ENCODE measurements at places on chromosomes 7 and 10.

GRCh38 chr10:118315629-118316028 is 26.5 kb downstream of the FAM204A start:
- DNase-seq, result no peak

- no peak for DNase-seq
Measured at GRCh38 chr7:34723866-34724490, 66.0 kb downstream of the NPSR1 start.

GRCh38 chr7:17632384-17632783 is 307.9 kb downstream of the SNX13 start:
- DNase-seq, result no peak

GRCh38 chr7:24981171-24981951 is 1.4 kb upstream of the OSBPL3 start:
- DNase-seq, result peak; percentile 6

GRCh38 chr10:71735709-71736569 is 16.4 kb upstream of the C10orf105 start:
- no peak for DNase-seq

- DNase-seq, result no peak
Measured at GRCh38 chr7:30849565-30849964, 62.1 kb upstream of the AQP1 start.

GRCh38 chr10:97676770-97677581 is 10.1 kb downstream of the AVPI1 start:
- DNase-seq, result no peak

- DNase-seq, result no peak
Measured at GRCh38 chr7:11831156-11831735, 752 bp downstream of the THSD7A start.

DNA sequence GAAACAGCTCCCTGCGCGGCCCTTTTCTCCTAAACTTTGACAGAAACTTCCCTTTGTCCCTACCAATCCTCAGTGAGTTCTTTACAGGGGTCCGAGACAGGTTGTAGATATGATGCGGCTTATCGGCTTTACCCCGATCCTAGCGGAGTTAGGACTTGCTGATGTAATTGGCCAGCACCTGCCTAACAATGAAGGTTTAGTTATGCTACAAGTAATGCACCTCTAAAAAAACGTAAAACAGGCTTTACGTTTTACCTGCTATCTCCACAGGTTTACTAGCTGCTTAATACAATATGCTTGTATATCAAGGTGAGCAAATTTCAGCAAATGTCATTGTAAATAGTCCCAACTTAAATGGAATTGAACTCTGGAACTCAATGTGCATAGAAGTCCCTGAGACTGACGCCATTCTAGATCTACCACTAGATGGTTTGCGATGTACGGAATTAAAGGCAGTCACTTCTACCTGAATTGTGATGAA is 697 bp upstream of the SNX13 start:
- no peak for DNase-seq

DNA sequence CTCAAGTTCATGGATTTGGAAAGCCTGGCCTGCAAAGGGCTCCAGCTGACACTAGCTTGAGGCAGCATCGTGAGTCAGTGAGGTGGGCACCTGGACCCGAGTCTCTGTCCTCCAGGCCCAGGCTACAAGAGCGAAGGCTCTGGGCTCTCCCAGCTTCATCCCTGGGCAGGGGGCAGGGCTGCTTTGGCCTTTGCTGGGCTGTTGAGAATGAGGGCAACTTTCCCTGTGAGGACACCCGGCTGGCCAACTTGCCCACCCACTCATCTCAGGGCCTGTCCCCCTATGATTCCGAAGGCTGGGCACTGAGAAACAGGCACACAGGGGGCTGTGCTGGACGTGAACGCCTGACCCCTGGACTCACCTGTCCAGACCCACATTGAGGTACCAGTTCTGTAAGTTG is 24.4 kb downstream of the LDB3 start:
- no peak for DNase-seq

- DNase-seq, result no peak
Measured at GRCh38 chr7:70217571-70217970, 619.3 kb downstream of the AUTS2 start.

DNA sequence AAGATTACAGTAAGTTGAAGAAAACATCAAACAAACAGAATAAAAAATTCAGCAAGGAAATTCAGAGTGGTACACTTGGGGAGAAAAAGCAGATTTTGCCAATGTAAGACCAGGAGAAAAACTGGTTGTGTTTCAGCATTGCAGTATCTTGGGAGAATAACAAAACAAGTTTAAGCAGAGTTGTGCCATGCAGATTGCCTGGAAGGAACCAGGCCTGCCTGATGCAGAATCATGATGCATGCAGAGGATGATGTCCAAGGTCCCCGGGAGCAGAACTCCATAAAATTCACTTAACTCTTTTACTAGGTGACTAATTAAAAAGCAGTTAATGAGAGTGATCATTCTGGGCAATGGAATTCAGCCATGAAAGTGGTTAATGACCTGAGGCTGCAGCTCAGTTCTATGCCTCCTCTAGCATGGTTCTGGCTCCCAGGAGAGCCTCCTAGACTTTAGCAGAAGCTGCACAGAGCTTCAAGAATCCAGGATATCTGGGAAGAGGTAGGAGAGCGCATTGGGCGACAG is 379.7 kb upstream of the C7orf33 start:
- DNase-seq, result no peak

- no peak for DNase-seq
Measured at GRCh38 chr10:112619556-112619955, 172.5 kb downstream of the VTI1A start.

- DNase-seq, result no peak
Measured at GRCh38 chr10:31023558-31023957, 8.1 kb downstream of the ZNF438 start.

GRCh38 chr10:4024027-4024426 is 239.0 kb upstream of the KLF6 start:
- DNase-seq, result no peak

DNA sequence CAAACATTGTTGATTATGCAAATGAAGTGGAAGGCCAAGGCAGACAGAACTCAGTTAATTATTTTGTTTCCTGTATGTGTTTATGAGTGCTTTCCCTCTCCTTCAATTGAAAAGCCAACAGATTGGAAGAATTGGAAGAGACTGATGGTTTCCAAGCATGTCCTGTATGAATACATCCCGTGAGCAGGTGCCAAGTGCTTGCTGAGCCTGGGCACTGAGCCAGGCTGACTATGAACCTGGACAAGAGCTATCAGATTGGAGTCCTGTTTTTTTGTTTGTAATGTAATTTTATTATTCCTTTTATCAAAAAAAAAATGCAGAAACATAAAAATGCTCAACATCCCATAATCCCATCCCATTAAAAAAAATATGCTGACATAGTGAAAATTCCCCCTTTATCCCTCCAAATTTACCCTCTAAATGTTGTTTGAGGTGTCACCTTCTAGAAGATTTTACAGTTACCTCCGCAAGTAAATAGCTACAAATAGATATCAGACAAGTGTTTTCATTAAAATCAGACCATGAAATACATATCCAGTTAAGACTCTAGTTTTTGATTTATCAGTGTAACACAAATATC is 449.5 kb downstream of the GRID1 start:
- DNase-seq, result no peak

GRCh38 chr7:17832242-17832641 is 108.1 kb downstream of the SNX13 start:
- DNase-seq, result no peak

DNA sequence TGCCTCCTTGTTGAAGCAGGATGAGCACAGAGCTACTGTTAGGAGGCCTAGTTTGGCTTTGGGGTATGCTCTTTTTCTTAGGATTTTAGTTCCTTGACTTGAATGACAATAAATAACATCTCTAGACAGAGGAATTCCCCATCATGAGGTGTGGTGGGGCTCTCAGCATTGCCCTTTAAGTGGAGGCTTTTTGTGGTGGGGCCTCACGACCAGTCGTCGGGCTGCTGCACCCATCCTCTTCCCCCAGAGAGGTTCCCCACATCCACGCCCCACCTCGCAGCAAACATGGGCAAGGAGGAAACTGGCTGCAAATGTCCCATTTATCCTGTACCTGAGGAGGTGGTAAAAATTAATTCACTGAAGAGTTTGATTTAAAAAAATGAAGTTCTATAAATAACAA is 36.1 kb upstream of the TARP start:
- no peak for DNase-seq

DNA sequence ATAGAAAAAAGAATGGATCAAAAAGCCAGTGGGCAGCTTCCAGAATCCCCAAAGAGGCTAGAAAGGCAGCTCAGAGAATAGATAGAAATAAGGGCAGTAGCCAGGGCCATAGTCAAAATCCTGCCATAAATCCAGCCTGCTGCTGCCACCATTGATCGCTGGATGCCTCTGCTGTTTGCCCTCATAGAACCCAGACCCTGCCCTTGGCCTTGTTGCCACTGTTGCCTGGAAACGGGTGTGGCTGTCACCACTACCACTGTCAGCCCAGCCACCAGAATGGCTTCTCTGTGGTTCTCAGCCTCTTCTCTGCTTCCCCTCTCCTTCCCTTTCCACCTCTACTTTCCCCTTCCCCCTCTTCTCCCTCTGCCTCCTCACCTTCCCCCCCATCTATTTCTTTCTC is 57.8 kb downstream of the HHEX start:
- DNase-seq, result no peak

- no peak for DNase-seq
Measured at GRCh38 chr10:33510206-33510605, 175.7 kb upstream of the NRP1 start.

DNA sequence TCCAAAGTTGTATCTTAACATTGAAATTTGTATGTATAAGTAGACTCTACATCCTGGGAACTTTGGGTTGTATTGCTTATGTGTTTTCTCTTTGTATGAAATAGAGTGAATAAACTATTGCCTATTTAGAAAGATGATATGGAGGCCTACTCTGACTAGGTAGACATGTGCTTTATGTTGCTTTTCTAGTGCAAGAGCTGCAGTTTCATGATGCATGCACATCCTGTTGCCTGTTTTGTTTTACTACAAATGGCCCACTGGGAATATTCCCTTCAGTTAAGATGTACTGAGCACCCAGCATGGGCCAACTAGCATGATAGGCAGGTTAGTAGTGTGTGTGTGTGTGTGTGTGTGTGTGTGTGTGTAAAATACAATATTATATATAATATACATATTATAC is 282.1 kb upstream of the LRGUK start:
- no peak for DNase-seq

Measured in DMS 273 treated with DMSO at 0.1 percent for 48 hours (cell line).